ENCODE measurements at places on chromosomes 6 and 20. TPM values are rescaled to one million over a fixed set of nuclear protein-coding genes. Genes with fewer than 3 reads are reported as not detected.

PNPLA1 gene
- not detected for total RNA-seq

TCP1 gene
- 117 TPM for total RNA-seq

DNA sequence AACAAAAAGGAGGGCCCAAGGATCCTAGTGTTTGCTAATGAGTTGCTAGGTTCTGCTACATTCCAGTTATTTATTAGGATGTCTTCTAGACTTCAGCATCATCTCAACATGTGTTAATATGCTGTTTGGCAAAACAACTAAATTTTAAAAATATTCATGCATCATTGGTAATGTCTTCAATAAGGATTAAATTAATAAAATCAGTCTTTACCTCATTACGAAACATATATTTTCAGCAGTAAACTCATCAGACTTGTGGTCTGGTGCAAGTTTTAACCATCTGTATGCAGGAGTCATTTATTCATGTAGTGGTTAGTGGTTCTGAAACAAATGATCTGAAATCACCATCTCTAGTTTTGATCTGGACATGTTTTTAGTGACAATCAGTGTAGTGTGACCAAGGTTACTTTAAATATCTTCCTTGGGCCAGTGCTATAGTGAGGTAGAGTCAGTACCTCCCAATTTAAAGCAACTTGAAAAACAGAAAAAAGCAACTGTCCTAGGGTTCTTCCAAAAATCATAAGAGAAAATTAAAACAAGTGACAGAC, 85.0 kb upstream of the KCNK16 start:
- no peaks in the 10 kb centered on the region for H3K4me1 ChIP-seq
- no peak overlapping the region for H3K27ac ChIP-seq
- no peaks in the 10 kb centered on the region for H3K36me3 ChIP-seq
- no peaks in the 10 kb centered on the region for H3K27me3 ChIP-seq

DNA sequence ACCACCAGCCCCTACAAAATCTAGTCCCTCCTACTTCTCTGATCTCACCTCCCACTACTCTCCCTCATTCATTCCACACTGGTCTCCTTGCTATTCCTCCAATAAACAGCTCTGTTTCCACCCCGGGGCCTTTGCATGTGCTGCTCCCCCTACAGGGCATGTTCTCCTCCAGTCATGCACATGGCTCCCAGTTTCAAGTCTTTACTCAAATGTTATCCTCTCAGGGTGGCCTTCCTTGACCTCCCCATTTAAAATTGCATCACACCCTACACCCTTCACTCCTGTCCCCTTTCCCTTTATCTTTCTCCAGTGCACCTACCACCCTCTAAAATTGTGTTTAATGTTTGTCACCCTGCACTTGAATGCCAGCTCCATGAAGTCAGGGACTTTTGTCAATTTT, 174.5 kb downstream of the MRPL14 start:
- DNase-seq: no peak
- H3K27me3 ChIP-seq: no peaks in the 10 kb centered on the region
- no peak overlapping the region for H3K27ac ChIP-seq
- no peaks in the 10 kb centered on the region for H3K36me3 ChIP-seq

PTCRA gene
- not detected for total RNA-seq

FAM83D gene
- total RNA-seq: 18.9 TPM

TRDN gene
- total RNA-seq: not detected

CRISP2 gene
- total RNA-seq: not detected

DNAH8 gene
- not detected for total RNA-seq

DNA sequence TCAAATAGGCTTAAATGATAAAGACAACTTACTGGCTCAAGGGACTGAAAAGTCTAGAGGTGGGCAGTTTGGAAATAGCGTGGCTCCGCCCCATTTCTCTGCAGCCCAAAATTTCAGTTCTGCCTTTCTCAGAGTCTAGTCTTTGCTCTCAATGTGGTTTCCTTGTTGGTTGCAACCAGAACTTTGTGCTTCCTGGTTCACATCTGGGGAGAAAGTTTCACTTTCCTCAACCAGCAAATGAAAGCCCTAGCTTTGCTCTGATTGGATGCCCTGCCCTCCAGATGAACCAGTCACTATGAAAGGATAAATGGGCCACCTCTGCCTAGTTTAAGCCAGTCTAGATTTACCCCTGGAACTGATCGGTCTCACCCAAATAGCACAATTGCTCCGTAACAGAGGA, 14.9 kb downstream of the SYCP2L start:
- no peaks in the 10 kb centered on the region for H3K4me1 ChIP-seq
- H3K36me3 ChIP-seq: no peaks in the 10 kb centered on the region
- no peak overlapping the region for H3K27ac ChIP-seq

DNA sequence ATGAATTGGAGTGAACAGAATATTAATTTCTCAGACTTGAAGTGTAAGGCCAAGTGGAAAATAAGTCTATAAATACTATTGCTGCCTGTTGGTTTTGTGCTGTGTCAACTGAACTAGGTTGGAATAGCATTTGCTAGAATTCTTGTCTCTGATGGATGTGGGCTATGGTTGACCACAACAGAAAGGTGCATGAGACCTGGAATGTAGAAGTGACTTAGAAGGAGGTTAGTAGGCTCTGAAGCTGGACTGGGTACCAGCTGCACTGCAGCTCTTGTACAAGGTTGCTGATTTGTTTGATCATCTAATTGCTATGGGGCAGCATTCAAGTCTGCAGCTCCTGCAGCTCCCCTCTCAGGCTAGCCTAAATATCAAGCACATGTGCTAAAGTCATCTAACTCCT, 479.0 kb upstream of the NRSN1 start:
- no peaks in the 10 kb centered on the region for H3K36me3 ChIP-seq
- H3K27ac ChIP-seq: no peak overlapping the region
- no peak for DNase-seq
- no peaks in the 10 kb centered on the region for H3K4me1 ChIP-seq
- H3K27me3 ChIP-seq: no peaks in the 10 kb centered on the region
- no peak overlapping the region for H3K4me3 ChIP-seq

DNA sequence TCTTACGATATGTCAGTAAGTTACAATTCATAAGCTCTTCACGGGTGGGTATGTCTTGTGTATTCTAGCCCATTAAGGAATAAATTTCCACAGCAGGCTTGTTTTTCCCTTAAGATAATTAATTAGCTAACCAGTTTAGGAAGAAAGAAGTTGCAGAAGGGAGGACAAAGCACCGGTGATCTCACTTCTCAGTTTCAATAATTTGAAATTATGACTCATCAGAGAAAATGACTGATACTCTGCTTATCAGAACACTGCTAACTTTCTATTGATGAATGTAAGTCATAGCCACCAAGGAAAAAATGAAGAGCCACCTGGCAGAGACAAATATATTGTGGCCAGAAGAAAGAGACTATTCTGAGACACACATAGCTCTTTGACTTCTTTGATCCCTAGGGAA, 35.0 kb upstream of the ENTPD6 start:
- H3K36me3 ChIP-seq: no peaks in the 10 kb centered on the region
- no peaks in the 10 kb centered on the region for H3K4me1 ChIP-seq
- DNase-seq: no peak
- no peaks in the 10 kb centered on the region for H3K27me3 ChIP-seq
- no peak overlapping the region for H3K27ac ChIP-seq

DNA sequence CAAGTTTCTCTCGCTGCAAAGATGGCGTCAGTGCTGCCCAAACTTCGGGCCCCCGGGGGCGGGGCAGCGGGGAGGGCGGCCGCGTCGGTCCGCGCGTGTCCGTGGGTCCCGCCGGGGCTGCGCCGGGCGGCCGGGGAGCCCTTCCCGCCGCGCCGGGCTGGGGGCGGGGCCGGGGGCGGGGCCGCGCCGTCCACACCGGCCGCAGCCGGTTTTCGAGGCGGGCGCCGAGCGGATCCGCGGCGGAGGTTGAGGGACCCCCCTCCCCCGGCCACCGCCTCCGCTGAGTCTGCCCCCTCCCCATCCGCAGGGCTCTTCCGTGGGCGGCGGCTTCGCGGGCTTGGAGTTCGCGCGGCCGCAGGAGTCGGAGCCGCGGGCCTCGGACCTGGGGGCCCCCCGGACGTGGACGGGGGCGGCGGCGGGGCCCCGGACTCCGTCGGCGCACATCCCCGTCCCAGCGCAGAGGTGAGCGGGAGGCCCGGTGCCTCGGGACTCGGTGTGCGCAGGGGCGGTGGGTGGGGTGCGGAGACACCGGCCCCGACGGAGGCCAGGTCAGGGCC, 572 bp downstream of the SLC2A4RG start:
- DNase-seq: peak; percentile 78
- peaks cover 18% of the 10 kb centered on the region for H3K36me3 ChIP-seq
- H3K4me3 ChIP-seq: peak overlapping the region; percentile 66
- H3K4me1 ChIP-seq: no peaks in the 10 kb centered on the region
- H3K27me3 ChIP-seq: no peaks in the 10 kb centered on the region
- peak overlapping the region; percentile 95 for H3K27ac ChIP-seq

Measured in sigmoid colon (tissue), 7 donors.